WTC11 (cell line): ENCODE measurements at places on chromosomes 6 and 20.

GRCh38 chr6:48144021-48144420 is 33.0 kb upstream of the PTCHD4 start:
- no peak for DNase-seq

- no peak for DNase-seq
These were observed 1.1 kb downstream of the RNASET2 start for GRCh38 chr6:166955121-166955864.

- no peak for DNase-seq
These were observed 125.5 kb downstream of the ELOVL4 start for GRCh38 chr6:79821859-79822258.

DNA sequence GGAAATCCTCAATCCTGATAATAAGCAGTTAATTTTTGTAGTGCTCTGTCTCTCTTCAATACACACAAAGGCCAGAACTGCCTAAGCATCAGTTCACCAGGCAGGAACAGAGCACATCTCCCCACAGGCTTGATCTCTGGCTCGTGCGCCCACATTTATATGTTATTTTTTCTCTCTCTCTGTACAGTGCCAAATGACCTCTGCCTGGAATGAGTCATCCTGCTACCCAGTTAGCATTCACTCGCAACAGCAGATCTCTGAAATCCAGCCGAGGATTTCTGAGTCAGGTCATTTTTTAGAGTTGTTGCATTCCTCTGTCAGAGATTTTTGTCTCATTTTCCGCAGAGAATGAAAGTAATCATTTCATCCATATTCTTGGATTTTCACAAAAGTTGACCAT is 107.1 kb downstream of the COL12A1 start:
- no peak for DNase-seq

DNA sequence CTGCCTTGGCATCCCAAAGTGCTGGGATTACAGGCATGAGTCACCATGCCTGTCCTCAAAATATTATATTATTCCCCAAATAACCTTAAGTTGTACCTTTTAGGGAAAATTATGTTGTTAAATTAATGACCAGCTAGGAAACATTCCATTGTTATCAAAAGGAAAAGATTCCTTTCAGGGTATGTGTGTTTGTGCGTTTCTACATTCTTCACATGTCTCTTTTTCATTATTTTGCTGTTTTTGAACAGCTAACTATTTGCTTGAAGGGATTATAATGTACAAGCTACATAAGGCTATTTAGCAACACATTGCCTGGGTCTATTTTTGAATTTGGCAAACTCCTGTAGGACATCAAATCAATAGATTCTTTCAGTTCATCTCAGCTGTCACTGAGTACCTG is 57.1 kb downstream of the GJA1 start:
- no peak for DNase-seq

DNA sequence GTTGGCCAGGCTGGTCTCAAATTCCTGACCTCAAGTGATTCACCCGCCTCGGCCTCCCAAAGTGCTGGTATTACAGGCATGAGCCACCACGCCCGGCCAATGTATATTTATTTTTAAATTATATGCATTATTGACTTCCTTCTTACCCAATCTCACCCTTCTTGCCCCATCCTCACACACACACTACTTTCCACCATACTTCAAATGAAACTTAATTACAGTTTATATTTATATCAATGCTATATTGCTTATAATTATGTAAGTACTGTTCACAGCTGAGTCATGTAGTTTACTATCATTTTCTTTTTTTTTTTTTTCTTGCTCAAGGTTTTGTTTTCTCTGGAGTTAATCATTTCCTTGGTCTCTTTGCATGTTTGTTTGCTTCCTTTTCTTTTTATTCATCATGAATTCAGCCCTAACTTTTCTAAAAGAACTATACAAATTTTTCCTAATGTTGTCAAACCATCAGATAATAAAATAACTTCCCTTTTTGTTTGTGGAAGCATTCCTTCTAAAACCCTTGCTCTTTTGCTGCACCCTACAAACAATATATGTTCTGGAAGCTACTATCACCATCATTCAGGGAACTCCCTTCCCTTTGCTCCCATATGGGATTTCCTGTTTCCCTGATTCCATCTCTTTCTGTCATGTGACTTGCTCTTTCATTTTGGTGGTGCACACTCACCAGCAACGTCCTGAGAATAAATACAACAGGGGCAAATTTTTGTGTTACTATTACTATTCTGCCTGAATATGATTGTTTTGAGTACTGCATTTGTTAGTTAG is 201.7 kb upstream of the SASH1 start:
- no peak for DNase-seq

GRCh38 chr20:5044075-5044620 is 42.8 kb upstream of the SLC23A2 start:
- no peak for DNase-seq

GRCh38 chr6:7745942-7746341 is 20.0 kb downstream of the BMP6 start:
- DNase-seq, result no peak

DNA sequence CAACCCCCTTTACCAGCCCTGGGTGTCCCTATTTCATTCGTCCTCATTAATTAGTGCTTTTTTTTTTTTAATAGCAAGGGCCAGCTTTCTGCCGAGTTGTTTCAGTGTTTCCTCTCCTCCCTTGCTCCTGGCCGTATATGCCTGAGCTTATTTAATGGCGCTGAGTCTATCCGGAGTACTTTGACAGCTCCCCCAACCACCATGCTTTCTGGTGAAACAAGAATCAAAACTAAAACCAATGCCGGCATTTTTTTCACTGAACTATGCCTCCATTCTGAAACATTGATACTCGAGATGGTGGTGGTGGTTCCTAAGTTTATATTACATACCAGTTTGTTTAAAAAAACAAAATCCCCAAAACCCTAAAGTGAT is 1.2 kb downstream of the DCBLD1 start:
- DNase-seq, result no peak

DNA sequence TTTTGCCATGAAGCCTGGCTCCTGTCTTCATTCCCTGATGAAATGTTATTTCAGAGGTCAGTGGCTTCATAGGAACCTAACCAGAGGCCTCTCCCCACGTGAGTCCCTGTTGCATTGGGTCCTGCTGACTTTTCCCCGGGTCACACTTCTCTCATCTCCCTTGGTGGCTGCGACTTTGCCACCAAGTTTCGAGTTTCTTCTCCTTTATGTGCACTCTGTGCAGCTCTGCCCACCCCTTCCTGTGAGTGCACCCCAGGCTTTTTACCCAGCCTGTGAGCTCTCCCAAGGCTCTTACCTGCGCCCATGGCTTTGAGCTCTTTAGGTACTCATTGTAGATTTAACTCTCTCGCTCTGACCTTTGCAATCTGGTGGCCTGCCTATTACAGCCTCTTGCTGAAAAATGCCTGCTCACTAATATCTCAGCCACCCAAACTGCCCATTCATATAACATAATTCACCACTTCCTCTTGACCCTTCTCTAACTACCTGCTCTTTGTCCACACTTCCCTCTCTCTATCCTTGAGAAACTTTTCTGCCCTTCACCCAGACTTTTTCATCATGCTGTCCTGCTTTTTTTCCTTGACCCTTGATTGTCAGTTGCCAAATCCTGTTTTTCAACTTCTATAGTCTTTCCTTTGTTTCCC is 105.9 kb downstream of the SASH1 start:
- DNase-seq, result no peak

DNA sequence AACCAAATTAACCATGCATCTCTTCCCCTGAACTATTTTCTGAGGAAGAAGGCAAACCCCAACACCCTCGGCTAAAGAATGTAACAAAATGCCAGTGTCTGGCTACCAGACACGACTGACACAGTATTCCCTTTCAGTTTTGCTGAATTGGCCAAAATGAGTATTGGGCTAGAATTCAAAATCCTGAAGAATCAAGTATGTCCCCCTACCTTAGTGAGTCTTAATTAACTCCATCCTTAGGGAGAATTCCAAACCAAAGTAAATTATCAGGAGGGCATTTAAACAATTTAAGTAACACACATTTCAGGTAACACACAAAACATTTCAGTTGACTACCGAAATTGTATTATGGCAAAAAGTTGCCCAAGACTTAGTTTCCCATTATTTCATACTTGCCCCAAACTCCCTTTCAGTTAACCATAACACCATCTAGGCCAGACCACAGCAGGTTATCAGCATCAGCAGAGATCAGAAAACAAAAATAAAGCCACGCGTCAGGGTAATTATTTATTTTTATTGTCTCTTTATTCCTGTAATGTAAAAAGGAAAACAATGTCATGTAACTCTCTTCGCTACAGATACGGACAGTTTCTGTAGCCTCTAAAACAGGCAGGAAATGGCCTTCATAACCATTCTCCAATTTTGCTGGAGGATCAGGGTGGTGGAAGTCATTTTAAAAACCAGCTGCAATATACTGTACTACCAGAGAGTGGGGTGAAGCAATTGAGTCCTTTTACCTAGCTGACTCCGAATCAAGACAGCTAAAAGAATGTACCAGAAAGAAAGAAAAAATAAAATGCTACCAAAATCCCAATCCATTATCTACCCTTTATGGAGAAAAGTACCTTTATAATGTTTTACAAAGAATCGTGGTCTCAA is 1.9 kb downstream of the SNX5 start:
- no peak for DNase-seq

DNA sequence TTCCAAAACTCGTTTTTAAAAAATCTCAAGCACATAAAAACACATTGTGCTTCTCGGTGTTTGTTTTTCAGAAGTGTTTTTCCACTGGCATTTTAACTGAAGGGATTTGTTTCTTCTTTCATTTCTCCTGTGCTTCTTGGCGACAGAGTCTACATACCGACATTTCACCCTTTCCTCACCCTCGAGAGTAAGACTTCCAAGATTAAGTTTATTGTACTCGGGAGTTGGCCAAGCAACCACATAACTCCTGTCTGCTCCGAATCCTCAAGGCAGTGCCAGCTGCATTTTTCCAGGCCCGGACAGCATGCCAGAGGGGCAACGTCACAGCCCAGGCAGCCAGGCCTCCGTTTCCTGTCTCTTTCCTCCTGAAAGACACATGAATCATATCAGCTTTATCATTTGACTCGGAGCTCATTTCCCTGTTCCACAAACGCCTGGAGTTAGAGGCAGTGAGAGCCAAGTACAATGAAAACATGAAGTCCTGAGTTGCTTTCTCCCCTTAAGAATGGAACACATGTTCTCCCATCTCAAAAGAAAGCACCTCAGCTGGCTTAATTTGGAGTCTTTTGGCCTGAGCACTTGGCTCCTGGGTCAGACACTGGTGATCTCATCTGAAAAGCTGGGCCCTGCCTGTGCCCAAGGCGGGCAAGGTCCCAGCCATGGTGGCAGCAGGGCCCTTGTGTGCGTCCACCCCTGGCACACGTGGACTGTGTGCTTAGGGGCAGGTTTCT is 23.2 kb upstream of the FAM50B start:
- no peak for DNase-seq

GRCh38 chr6:27176523-27177484 is 70.7 kb upstream of the PRSS16 start:
- DNase-seq, result peak; percentile 29

GRCh38 chr20:37955511-37955910 is 52.6 kb downstream of the VSTM2L start:
- DNase-seq, result no peak

GRCh38 chr20:57080796-57081195 is 185.6 kb downstream of the BMP7 start:
- no peak for DNase-seq

GRCh38 chr6:134347885-134348805 is 30.2 kb upstream of the SGK1 start:
- no peak for DNase-seq

DNA sequence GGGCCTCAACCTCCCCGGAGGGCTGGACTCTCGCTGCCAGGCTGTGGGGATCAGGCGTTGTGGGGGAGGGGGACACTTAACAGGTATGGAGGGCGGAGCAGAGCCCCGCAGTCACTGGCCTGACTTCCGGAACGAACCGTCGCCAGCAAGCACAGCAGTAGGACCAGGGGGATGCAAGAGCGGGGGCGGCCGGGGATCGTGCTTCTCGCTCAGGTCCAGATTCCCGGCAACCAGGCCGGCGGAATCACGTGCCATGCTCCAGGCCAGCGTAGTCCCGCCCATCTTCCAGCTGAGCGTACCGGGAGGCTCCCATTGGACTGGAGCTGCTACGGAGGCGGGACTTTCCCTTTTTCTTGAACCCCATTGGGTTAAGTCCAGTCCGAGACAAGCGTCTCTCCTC is 10.0 kb upstream of the POU5F1 start:
- DNase-seq, result peak; percentile 87

DNA sequence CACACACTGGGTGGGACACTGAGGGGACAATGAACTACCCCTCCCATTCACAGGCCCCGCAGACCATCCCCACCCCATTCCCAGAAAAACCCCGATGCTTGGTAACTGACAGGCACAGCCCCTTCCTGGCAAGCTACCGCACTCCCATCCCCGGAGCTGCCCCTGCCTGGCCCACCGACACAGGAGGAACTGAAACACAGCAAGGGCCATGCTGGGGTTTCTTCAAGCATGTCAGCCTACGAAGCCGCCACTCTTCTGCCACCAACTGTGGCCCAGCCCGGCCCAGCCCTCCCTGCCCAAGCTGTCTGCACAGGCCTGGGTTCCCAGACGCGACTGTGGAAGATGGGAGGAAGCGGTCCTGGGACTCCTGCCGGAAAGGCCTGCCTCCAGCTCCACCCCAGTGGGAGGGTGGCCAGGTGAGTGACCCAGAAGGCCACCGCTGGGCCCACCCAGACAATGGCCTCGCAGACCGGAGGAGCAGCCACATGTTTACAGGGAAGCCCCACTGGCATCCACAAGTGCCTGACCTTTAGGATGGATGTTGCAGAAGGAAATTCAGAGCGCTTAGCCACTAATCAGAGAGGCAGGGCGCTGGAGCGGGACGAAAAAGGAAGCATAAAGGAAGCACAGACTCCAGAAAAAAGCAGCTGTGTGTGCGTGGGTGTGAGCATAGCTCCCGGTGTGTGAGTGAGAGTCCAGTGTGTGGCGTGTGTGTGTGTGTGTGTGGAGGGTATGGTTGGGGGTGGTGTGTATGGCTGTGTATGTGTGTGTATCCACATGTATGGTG is 91.6 kb downstream of the PRND start:
- DNase-seq, result no peak

DNA sequence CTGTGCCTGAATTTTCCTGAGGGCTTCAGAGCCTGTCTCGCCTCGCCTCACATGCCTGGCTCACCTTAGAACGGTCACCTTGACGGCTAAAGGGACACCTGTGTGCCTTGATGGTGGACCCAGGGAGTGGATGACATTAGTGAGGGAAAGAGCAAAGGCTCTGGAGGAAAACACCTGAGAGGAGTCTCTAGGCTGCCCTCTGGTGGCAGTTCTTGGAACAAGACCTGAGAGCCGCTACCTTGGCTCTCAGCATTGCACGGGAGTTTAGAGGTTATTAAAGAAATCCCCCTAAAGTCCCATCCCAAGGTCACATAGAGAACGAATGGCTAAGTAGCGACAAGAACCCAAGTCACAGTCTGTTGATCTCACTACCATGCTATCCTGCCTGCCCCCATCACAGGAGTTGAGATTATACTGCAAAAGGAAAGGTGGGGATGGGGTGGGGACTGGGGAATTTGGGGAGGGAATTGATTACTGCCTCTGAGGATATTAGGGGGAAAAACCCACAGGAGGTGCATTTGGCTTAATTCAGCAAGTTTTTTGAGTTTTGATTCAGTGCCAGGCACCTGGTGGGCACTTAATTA is 7.9 kb upstream of the CDSN start:
- DNase-seq, result peak; percentile 88
